ENCODE measurements at places on chromosomes 1 and 21.

DNA sequence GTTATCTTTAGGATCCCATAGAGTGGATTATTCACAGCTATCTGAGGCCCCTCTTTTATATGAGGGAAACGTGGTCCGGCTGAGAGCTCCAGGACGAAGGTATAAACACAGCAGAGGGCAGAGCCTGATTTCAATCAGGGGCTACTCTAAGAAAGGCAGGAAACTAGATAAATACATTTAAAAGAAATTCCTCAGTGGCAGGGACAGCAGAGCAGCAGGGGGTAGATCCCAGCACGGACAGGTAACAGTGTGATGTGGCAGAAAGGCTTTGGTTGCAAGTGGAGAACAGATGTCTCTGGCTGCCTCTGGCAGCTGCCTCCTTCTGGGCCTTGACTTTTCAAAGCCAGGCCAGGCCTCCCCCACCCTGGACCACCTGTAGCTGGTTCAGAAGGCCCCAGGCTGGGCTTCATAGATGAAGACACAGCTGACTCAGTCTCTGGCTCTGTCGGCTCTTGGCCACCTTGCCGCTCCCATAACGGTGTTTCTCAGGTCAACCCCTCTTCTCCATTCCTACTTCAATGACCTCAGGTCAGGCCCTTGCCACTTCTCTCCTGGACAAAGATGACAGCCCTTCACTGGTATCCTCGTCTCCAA, 43.8 kb downstream of the FAM78B start:
- no peak for DNase-seq

DNA sequence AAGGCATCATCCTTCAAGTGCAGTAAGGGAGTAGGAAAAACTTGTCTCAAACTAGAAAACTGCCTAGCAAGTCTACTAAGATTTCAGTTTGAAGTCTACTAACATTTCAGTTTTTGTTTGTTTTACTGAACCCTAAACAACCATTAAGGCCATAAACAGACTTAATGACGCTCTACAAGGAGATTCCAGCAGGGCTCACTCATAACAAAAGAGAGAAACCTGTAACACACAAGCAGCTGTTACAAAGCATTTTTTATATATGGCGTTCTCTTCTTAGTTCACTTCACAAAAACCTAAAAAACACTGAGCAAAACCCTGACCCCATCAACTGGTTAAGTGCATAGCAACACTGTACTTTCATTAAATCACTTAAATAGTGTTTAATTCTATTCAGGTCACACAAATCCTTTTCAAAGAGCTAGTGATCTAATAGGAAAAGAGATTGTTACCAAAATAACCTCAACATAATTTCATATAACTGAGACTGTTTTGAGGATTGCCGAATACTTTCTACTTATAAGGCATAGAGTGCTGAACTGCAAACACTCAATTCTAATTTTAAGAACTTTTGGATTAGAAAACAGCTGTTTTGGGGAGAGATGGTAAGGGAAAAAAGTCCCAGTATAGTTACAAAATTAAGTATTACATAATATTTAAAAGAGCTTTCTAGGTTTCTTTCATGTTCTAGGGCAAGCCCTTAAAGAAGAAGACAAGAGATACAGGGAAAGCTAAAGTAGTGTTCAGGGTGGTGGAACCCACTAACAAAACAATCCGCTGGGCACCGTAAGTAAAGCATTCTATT, 1.4 kb downstream of the B3GALNT2 start:
- no peak for DNase-seq

DNA sequence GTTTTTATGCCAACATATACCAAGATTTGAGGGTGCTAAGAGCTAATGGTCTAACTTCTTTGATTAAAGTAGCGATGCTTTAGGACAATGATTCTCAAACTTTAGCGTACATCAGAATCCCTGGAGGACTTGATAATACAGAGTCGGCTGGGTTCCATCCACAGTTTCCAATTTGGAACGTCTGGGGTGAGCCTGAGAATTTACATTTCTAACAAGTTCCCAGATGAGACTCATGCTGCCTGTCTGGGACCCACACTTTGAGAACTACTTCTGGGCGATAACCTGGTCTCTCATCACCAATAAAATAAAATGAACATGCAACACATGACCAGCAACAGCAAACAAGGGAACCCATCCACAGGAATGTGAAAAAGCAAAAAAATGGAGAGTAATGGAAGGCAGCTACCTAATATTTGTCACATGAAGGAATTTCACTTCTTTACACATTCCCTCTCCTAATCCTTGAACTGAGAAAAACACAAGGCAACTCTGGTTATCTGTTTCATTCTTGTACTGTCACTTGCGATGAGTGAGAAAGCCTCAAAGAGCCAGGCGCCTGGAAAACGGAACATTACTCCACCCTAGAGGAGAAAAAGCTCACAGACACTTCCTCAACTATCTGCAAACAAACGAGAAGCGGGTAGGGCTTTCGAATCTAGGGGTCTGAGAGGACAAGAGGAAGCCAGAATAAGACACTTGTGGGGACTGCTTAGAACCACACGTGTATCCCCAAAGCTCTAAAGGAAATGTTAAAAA, 14.0 kb downstream of the HSF2BP start:
- peak; percentile 82 for DNase-seq

- no peak for DNase-seq
These were observed 14.9 kb downstream of the CDA start for GRCh38 chr1:20603504-20604464.

GRCh38 chr21:37462087-37462861, 95.7 kb downstream of the DYRK1A start:
- DNase-seq = no peak

DNA sequence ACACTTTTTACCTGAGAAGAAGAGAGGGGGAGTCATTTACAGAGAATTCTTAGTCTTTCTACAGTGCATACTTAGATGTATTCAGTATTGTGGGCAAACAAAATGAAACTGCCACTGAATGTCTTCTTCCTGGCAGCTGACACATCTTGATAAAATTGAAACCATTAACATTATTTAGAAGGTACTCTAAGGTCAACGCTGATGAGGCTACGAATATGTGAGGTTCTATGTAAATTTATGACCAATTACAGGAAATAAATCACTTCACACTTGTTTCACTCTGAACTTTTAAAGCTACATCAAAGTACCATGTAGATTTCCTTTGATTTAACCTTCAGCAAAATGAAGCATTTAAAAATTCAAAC, 51.3 kb upstream of the GFI1 start:
- DNase-seq = no peak

DNA sequence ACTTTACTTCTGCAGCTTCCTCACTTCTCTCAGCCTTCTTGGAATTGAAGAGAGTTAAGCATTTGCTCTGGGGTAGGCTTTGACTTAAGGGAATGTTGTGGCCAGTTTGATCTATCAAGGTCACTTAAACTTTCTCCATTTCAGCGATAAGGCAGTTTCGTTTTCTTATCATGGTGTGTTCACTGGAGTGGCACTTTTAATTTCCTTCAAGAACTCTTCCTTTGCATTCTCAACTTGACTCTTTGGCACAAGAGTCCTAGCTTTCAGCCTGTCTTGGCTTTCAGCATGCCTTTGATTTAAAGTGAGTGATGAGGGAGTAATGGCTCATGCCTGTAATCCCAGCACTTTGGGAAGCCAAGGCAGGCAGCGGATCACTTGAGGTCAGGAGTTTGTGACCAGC, 38.7 kb downstream of the HS2ST1 start:
- DNase-seq = no peak

GRCh38 chr1:222657899-222658298, 40.0 kb downstream of the MIA3 start:
- DNase-seq = no peak

DNA sequence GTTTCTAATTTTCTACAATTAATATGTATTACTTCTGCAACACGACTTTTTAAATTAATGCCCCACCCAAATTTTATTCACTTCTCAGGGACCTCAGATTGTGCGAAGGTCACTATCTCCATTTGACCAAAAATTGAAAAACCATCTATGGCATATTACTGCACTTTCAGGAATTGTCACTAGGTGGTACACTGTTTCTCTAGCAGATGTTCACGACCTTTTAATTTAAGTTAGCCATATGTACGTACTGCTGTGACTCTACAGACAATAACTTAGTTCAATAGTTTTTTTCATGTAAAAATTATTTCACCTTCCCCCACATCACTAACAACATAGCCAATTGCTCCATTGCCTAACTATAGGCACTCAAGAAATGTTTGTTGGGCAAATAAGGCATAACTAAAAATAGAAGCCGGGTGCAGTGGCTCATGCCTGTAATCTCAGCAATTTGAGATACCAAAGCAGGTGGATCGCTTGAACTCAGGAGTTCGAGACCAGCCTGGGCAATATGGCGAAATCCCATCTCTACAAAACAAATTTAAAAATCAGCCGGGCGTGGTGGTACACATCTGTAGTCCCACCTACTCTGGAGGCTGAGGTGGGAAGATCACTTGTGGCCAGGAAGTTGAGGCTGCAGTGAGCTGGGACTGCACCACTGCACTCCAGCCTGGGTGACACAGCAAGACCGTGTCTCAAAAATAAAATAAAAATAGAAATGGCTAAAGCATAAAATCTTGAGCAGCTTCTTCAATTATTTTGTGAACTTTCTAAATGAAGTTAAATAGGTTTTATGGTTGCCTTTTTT, 75.7 kb upstream of the PKN2 start:
- DNase-seq = peak; percentile 39

GRCh38 chr21:44869781-44870747, 3.4 kb downstream of the PTTG1IP start:
- DNase-seq = no peak

GRCh38 chr1:243850202-243850451, at the start of gene AKT3:
Gene AKT3, minus strand, starts transcription at chr1:243850243. Its CDS starts 7,073 bp downstream, at chr1:243843170.
- peak; percentile 64 for DNase-seq
